ENCODE measurements at places on chromosomes 7 and 10. TPM values are rescaled to one million over a fixed set of nuclear protein-coding genes. Genes with fewer than 3 reads are reported as not detected.

Gene TLX1
- not detected for total RNA-seq

Gene HTRA1
- total RNA-seq, result not detected

Gene FAM25C
- total RNA-seq, result not detected

Gene TMEM106B
- total RNA-seq, result 16.9 TPM

Gene ANKRD61
- total RNA-seq, result not detected

Gene ASB10
- total RNA-seq, result not detected

Gene RAMP3
- total RNA-seq, result not detected

Gene TYW1B
- total RNA-seq, result 4.0 TPM

- peak; percentile 53 for DNase-seq
Observed at GRCh38 chr10:8402576-8402975, 348.1 kb downstream of the GATA3 start.

GRCh38 chr7:138349841-138350700 is 110.0 kb upstream of the TRIM24 start:
- DNase-seq, result no peak

- peak; percentile 35 for DNase-seq
Observed at GRCh38 chr10:96339956-96340904, 18.6 kb downstream of the OPALIN start.

GRCh38 chr7:29274146-29275017 is 79.8 kb downstream of the CHN2 start:
- DNase-seq, result no peak

DNA sequence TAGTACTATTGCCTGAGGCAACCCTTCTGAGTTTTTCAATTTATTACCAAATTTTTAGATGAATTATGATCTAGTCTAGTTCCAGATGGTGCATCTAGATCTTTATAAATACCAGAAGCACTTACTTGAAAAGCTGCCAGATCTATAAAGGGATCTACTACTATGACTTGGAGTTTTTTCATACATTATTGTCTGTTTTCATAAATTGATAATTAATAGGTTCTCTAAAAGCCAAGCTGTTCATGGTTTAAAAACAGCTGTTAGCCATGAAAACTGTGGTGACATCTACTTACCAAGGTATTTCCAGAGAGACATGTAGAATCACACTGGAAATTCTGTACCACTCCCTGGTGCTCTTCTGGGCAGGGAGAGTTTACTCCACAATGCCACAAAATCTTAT is 786.5 kb upstream of the C7orf33 start:
- DNase-seq, result no peak

- DNase-seq, result no peak
Observed at GRCh38 chr10:112724404-112724991, 225.5 kb upstream of the TCF7L2 start.

DNA sequence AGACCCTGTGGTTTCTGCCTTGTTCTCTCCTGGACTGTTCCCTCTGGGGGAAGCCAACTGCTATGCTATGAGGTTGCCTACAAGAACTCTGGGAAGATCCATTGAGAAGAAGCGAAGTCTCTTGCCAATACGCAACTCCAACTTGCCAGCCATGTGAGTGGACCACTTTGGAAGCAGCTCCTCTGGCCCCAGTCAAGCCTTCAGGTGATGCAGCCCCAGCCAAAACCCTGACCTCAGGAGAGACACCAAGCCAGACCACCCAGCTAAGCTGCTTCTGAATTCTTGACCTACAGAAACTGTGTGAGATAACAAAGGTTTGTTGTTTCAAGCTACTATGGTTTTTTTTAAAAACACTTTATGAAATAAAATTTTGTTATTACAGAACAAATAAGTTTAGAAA is 20.2 kb upstream of the MYL7 start:
- no peak for DNase-seq

DNA sequence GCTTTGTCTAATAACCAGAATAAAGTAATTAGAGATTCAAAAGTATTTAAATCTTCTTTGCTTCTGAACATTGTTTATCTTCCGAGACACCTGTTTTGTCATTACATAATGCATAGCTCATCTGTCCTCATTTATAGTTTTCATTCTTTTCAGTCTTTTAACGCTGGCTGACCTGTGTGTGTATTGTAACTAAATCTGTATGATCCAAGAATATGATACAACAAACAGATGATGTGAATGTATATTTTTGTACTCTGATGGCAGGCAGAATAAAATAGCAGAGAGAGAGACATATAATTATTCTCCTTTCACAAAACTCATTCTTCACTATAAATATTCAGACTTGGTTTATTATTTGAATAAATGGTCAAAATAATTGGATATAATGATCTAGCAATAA is 80.6 kb downstream of the ORC5 start:
- DNase-seq, result no peak

- DNase-seq, result no peak
Observed at GRCh38 chr10:100687143-100688003, 58.0 kb upstream of the PAX2 start.

DNA sequence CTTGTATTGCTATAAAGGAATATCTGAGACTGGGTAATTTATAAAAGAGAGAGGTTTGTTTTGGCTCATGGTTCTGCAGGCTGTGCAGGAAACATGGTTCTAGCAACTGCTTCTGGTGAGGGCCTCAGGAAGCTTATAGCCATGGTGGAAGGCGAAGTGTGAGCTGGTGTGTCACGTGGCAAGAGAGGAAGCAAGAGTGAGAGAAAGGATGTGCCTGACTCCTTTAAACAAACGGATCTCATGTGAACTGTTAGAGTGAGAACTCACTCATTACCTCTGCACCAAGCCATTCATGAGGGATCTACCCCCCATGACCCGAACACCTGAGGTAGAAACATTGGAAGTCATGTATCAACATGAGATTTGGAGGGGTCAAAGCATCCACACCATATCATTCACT is 7.7 kb upstream of the ITPRIP start:
- DNase-seq, result no peak

GRCh38 chr7:151806952-151807775 is 69.8 kb downstream of the PRKAG2 start:
- DNase-seq, result no peak

- no peak for DNase-seq
Observed at GRCh38 chr10:77068969-77069368, 568.6 kb downstream of the KCNMA1 start.

DNA sequence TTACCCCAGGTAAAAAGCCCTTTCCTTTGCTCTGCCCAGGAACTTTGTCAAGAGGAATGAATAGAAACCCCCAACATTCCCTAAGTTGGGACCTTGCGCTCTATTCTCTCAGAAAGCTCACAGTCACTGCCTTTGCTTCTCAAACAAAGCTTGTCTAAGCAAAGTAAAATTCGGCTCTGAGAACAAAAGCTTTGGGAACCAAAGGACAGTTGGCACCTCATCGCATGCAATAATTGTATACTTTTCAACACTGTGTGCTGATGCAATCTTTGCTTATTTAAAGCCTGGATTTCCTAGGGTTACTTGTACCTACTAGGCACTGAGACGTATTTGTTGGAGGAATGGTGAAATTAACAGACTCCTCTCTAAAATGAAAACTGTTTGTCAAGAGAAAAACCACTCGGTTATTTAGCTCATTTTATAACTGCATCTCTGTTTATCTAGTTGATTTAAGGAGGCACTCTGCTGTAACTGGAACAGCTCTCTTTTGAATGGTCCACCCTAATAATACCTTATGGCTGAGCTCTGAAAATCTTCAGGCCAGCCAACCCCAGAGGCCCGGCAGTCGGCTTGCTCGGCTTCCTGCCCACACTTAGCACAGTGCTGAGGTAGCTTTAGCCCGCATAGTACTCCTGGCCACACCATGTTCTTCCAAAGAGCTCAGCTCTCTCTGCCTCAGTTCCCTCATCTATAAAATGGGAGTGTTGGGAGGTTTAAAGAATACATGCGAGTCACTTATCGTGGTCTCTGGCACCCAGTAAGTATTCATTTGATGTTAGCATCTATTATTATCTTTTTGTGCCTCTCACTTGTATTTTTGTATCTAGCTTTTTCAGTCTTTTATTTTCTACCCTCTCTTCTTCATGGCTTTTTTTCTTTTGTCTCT is 80.2 kb upstream of the PRR15 start:
- DNase-seq, result no peak

Measured in CD4-positive, alpha-beta T cell (primary cell).